D341Med (cell line): ENCODE measurements at places on chromosomes 16 and 17.

GRCh38 chr17:2977157-2977556 is 86.2 kb downstream of the OR1D5 start:
- no peak for DNase-seq

- DNase-seq = no peak
These were observed 656.4 kb upstream of the CDH8 start for GRCh38 chr16:62692685-62693084.

GRCh38 chr16:75433732-75434413 is 570 bp upstream of the CFDP1 start:
- DNase-seq = peak; percentile 66

- no peak for DNase-seq
These were observed 4.8 kb upstream of the CALB2 start for GRCh38 chr16:71353736-71354135.

- no peak for DNase-seq
These were observed 33.0 kb downstream of the ANKFN1 start for GRCh38 chr17:56186222-56186786.

GRCh38 chr17:29693751-29694150 is 71.0 kb upstream of the CORO6 start:
- DNase-seq = no peak

DNA sequence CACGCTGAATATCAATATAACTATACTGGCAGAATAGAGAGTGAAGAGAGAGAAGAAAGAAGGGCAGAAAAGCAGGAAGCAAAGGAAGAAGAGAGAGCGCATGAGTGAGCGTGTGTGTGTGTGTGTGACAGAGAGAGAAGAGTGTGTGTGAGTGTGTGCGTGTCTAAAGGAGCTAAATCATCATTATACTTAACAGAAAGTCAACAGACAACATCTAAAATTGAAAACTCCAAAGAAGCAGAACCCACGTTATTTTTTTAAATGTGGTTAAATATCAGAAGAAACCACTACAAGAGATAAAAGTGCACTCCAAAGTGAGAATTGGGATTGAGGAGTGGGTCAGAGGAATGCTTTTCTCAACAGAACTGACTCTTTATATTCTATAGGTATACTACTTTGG is 77.2 kb downstream of the BRIP1 start:
- DNase-seq = no peak

DNA sequence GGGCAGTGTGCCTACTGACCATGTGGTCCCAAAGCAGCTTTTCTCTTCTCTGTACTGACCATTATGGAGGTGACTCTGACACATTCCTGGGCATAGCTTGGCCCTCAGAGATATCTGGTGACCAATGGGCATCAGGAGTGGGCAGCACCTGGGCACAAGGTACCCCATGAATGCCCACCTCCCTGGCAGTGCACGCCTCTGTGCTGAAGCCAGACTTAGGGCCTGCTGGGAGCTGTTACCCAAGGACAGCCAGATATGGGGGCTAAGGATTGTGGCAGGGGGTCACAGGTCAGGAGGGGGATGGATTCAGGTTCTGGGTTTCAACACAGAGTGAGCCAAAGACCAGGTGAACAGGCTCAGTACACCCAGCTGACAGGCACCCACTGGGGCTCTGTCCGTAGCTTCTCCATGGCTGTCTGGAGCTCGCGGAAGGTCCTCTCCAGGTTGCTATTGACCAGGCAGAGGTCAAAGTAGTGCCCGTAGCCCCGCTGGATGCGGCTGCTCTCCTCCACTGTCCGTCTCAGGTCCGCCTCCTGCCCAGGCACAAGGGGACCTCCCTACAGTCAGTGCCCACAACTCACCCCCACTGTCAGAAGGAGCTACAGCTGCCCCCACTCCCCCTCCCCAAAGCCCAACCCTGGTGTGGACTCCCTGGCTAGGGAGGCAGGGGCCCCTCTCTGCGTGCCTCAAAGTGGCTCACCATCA is 29.7 kb downstream of the MPP2 start:
- peak; percentile 37 for DNase-seq
